EL (cell line): ENCODE measurements at places on chromosomes 5 and 9.

DNA sequence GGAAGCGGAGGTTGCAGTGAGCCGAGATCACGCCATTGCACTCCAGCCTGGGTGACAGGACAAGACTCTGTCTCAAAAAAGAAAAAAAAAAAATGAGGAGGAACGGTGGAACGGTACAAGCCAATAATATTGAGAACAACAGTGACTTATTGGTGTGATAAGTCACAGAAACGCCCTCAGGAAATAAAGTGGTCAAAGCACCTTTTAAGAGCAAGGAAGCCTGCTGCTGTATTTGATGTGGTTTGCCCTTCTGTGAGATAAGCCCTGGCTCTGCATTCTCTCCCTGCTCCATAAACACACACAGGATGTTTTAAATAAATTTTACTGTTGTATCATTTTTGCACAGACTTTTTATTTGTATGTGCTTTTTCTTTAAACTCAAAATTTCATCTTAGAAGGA is 269.9 kb upstream of the MSX2 start:
- no peak for DNase-seq

GRCh38 chr5:108109059-108109458 is 272.8 kb downstream of the FBXL17 start:
- no peak for DNase-seq

DNA sequence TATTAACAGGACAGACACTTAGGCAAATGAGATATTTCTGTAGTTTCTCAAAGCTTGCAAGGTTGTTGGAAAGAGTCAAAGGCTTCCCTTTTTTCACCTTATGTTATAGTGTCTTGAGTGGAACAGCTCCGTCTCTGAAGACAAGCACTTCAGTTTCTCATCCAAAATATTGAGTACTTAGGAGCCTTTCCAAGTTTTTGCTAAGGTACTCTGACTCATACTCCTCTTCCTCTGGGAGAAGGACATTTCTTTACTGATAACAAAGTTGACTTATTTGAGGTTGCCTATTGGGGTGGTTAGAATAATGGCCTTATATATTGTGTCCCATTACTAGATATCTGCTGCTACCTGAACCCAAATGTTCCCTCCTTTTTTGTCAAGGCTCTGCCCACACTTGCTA is 869.6 kb downstream of the MAT2B start:
- no peak for DNase-seq

DNA sequence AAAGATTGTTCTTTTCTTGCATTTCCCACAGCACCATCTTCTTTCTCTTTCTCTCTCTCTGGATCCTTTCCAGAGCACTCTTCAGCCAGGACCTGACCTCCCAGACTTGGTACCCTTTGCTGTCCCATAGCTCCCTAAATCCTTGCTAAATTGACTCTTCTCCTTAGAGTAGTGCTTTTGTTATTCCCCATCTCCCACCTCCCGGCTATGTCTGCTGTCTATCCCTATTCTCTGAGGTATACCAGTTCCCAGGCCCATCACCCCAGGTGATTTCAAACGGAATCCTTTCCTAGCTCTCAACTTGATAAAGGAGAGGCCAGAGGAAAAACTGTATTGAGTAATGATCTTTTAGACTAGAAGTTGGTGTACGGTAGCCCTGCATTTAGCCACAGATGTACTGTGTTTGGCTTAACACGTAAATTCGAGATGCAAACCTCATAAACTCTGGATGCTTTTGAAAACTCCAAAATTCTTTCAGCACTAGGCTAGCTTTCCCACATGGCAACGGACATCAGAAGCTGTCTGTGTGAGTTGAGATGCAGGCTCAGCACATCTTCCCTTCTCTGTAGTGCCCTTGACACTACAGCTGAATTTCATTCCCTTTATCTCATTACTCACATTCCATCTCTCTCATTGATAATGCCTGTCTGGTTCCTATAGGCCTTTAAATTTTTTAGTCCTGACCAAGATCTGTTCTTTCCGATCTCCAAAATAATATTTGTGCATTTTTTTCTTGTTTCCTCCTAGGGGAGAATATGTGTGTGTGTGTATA is 320.8 kb upstream of the ITGA1 start:
- no peak for DNase-seq

GRCh38 chr5:683551-684481 is 9.3 kb downstream of the TPPP start:
- no peak for DNase-seq

- DNase-seq: no peak
Observed at GRCh38 chr9:137478613-137478961, 19.5 kb upstream of the NSMF start.

GRCh38 chr9:128215491-128216409 is 12.6 kb downstream of the DNM1 start:
- peak; percentile 81 for DNase-seq

DNA sequence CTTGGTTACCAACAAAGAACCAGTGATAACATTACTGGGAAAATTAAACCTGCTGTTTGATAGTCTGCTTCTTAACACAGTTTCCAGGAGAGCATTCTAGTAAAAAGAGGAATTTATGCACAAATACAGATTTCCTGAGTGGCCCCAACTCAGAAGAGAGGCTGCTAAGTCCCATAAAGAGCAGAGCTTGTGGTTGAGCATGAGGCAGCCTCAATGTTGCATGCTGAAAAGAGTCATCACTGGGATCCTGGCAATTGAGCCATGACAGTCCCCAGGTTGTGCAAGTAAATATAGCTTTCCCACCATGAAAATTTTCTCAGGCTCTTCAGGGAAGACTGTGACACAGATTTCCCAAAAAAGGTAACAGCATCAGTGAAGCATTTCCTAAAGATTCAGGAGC is 47.5 kb upstream of the ADRB2 start:
- DNase-seq: no peak

- DNase-seq: peak; percentile 52
Observed at GRCh38 chr5:36414869-36415282, 113.2 kb upstream of the RANBP3L start.

DNA sequence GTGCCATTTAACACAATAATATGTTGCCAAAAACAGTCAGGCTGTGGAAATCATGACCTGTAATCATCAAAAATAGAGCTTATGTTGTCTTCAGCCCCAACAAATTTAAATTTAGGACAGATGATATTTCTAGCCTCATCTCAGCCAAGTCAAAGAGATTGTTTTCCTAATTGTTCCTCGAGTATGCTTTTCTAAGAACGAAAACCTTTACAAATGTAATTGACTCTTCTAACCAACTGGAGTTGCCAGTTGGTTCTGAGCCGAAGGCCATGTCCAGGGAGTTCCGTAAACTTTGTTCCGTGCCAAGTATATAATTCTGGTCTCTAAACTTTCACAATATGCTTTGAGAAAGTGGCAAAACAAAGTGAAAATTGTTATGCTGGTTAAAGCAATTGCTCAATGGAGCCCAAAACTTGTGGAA is 160.8 kb downstream of the CEMIP2 start:
- DNase-seq: no peak

DNA sequence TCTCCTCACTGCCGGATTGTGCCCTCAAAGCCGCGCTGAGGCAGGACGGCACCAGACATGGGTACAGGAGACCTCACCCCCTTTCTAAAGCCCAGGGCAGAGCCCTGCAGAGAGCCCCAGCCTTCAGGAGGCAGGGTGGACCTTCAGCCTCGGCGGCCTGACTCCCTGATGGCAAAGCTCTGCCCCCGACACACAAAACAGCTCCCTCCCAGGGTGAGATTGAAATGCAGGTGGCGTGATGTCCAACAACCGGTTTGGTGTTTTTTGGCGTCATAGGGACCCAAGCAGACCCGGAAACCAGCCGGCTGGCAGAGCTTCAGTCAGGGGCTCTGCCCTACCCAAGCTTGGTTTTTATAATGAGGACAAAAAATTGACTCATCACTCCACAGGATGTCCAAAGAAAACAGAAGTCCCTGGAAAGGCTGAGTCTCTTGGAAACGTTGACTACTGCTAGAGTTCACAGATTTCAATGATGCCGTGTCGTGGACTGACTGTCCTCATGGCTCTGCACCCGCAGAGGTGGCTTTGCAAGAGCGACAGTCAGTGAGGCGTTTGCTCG is 275.2 kb upstream of the IRX1 start:
- no peak for DNase-seq

DNA sequence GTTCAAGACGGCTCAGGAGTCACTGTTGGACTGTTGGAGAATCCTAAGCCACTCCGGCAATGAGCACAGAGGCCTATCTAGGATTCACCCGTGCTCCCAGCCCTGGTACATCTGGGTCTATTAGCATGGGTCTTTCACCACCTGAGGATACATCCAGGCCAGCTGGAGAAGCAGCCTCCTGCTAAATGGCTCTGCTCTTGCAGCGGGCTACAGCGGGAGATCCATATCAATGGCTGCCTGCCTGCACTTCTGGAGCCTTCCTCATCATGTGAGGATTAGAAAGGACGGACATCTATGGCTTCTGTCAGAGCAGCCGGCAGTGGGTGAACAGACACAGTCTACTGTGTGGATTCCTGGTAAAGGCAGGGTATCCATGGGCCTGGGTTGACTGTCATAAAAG is 357.4 kb downstream of the MLLT3 start:
- DNase-seq: no peak

DNA sequence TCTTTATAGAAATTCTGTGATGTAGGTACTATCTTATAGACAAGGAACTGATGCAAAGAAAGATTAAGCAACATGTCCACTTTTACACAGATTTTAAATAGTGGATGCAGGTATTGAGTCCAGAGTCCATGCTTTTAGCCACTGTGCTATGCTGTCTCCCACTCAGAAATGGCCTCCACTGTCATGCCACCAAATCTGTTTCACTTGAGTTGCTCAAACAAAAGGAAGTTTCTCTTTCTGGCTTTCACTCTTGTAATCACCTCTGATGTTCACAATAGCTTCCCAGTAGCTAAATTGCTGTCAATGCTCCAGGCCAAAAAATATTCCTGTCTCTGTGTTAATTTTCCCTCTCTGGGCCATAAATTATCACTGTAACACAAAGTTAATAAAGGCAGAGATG is 77.0 kb upstream of the RASA1 start:
- DNase-seq: no peak

DNA sequence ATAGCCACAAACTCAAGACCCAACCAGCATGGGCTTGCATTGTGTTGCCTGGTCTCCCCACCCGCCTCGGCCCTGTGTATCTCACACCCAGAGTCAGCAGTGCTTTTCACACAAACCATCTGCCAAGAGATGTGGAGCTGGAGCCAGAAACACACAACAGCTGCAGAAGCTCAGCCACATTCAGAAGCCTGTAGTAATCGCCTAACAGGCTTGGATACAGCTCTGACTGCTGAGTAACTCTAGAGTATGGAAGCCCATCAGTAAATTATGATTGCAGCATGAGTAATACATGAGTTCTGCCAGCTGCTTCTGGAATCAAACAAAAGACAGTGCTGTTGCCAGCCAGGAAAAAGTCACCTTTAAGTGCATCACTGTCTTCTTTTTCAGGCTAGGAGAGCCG is 16.0 kb downstream of the TEK start:
- DNase-seq: peak; percentile 74

- DNase-seq: peak; percentile 60
Observed at GRCh38 chr9:78296201-78296892, 578 bp upstream of the PSAT1 start.

DNA sequence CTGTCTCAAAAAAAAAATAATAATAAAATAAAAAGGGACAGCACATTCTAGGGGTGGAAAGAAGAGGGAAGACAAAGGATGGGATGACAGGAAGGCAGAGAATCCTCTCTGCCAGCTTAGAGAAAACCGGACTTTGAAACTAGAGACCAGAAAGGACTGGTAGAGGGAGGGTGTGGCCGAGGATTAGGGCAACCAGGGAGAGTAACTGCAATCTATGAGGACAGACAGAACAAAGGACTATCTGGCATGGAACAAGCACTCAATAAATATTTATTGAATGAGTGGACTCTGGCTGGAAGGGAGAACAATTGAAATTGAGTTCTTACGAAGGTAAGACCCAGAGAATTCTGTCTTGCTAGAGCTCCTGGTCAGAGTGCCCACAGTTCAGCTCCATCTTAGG is 2.4 kb downstream of the GBA2 start:
- DNase-seq: no peak

- DNase-seq: no peak
Observed at GRCh38 chr9:8706531-8706930, 907.0 kb upstream of the DMAC1 start.

DNA sequence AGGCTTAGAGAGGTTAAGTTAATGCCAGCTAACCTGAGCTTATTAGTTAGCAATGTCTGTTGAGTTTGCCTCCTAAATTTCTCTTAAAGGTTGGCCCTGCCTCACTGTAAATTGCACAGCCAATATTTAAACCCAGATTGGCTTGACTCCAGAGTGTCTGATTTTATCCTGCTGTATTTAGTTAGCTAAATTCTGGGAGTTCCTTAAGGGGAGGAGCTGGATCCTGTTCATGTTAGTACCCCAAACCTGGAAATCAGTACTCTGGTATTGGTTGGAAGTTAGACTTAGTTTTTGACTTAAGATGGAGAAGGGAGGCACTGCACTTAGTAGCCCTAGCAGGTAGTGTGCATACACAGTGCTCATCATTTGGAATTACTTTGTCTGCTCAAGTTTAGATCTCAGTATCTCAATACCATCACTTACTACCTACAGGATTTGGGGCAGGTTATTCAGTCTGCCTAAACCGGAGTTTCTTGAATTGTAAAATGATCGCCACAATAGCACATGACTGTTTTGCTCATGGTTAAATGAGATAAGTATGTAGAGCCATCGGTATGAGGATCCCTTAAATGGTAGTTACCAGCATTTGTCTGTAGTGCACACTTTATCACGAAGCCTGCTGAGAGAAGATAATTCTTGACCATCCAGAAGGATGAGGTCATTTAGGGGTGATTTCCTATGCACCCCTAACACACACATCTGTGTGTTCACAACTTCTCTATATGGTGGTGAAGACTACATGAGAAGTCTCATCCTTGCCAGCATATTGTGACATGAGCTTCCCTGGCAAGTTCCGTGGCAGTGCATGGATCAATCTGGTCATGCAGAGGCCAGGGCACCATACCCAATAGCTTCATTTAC is 264.8 kb upstream of the TRIM32 start:
- DNase-seq: no peak

DNA sequence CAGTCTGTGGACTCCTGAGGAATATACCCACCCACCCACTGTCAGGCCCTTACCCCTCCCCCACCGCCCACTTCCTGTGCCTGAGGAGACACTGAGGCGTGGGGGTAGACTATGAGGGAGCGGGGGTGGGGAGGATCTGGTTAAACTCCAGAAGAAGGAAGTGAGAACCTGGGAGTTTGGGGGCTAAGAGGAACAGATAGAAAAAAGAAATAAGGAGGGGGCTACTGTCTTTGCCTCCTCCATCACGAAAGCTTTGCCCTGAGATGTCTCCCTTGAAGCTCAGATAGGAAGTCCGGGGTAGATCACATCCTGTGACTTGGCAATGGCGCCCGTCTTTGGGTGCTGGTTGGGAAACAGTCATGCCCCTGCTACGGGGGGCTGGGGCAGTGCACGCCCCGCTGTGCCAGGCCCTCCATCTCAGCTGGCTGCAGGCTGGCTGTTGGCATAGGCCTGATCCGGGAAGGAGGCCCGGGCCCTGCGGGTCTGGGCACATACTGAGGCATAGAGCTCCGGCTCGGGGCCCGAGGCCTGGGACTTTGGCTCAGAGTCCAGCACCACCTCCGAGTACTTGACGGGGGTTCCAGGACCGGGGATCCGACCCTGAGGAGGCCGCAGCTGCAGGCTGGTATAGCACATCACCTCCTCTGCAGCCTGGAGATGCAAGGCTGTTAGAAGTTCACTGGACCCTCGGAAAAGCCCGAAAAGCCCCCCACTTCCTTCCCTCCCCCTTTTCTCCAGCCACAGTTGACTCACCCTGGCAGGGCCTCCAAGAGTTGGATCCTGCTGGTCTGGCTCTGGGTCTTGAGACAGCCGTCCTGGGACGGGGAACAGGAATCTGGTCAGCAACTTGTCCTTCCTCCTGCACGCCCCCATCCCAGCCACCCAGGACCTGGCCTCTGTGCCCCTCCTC is 1.0 kb downstream of the SIT1 start:
- DNase-seq: no peak
